ENCODE measurements at places on chromosomes 11 and 22.

GRCh38 chr11:4636962-4637661 is at the start of gene OR51D1:
OR51D1 (plus strand) TSS chr11:4637477; CDS start chr11:4639791, 2,314 bp downstream.
- peak; percentile 48 for DNase-seq

GRCh38 chr11:125101596-125101995 is 9.8 kb downstream of the TMEM218 start:
- no peak for DNase-seq

GRCh38 chr11:68983801-68984200 is 3.0 kb upstream of the MRGPRD start:
- DNase-seq = no peak

DNA sequence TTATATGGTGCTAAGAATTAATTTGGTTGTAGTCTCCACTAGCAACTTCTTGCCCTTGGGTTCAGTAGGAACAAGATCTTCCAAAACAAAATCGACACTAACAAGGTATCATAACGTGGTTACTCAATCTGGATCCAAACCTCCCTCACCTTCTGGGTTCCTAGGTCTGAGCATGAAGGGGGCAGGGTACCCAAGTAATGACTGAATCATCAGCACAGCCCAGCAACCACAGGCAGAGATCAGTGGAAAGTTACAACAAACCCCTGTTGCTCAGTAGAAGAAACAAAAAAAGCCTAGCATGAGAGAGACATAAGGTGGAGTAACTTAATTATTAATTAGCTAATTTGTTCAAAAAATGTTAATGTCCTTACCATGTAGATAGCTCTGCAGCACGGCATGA is 221.4 kb downstream of the BLID start:
- no peak for DNase-seq

GRCh38 chr11:105829084-105829483 is 193.0 kb downstream of the MSANTD4 start:
- DNase-seq = no peak

DNA sequence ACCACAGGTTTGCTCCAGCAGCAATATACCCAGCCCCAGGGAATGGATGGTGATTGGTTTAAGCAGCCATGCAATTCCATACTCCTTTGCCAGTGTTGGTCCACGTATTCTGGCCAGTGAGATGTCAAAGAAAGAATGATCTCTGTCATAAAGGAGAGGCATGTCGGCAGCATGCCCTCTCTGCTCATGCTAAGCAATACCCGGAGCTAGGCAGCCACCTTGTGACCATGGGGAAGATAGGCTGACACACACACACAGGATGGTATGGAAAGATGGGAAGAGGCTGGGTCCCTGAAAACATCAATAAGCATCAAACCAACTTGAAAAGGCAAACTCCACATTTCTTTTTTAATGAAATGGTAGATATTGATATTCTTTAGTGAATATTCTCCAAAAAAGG is 5.1 kb downstream of the ABCC8 start:
- DNase-seq = no peak

- no peak for DNase-seq
These were observed 121.7 kb downstream of the OSBP2 start for GRCh38 chr22:30816413-30816812.

GRCh38 chr22:49297871-49298721 is 529.6 kb downstream of the BRD1 start:
- DNase-seq = no peak

- DNase-seq = no peak
These were observed 7.9 kb upstream of the SLC37A2 start for GRCh38 chr11:125055107-125055715.

DNA sequence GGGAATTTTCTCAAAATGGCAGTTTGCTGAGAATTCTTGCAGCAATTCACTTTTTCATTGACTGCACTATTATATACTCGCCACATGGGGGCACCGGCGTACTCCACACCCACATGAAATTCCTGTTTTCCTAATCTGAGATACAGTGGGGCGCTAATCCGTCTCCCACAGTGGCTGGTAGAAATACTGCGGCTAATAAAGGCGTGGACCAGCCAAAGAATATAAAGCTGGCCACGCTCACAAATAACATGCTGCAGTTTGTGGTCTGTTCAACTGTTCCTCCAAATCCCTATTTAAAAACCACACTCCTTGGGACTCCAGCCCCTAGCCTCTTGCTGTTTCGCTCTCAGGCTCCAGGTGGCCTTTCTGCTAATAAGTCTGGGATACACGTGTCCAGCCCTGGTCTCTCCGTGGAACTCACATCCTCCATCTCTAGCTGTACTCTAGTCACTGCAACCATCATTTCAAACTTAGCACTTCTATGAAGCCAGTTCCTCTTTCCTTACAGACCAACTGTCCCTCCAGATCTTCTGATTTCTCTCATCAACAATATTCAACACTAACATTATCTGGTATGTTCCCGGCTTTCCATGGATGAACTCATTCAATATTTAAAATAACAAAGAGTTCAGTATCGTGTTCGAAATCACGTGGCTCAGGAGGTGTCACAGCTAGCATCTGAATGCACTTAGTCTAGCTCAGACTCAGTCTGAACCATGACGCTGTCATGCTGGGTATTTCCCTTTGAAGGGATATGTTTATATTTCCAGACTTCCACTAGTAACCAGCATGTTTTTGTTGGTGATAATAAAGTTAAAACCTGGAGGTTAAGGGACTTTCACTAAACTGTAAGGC is 22.0 kb downstream of the TBRG1 start:
- no peak for DNase-seq

DNA sequence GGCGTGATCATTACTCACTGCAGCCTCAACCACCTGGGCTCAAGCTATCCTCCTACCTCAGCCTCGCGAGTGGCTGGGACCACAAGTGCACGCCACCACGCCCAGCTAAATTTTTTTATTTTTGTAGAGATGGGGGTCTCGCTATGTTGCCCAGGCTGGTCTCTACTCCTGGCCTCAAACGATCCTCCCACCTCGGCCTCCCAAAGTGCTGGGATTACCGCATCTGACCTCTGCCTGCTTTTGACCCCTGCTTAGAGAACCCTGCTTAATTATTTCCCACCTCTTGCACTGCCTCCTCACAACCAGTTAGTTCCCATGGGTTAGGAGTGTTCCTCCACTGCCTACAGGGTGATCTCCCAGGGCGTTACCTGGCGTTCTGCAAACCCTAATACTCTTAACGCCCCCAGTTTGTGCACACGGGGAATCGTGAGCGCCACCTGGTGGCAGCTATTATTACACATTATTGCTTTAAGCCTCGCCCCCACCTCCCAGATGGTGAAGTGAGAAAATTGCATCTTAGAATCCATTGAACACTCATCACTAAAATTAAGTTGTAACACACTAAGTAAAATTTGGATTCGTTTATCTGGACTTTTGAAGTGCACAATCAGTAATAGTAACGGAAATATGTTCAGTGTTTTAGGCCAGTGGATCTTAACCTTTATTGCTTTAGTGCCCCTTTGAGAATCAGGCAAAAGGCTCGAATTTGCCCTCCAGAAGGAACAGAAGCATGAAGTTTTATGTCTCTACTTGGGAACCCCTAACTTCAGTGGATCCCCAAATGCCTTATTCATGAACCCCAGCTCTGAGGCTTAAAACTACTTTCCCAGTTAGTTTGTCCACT is 61.4 kb upstream of the ASPHD2 start:
- peak; percentile 55 for DNase-seq

DNA sequence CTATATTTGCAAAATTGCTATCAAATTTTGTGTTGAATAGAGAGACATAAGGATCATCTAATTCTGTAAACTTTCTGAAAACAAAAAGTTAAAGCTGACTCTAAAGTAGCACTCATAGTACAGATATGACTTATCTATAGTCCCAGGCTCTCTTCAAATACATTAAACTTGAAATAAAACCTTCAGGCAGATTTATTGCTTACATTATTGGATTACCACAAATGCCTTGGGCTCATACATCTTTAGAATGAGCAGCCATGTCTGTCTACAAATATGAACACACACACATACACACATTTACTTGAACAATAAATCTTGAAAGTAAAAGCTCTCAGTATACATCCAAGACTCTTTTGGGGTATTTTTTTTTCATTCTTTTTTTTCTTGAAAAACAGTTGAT is 207.9 kb downstream of the LUZP2 start:
- DNase-seq = no peak

DNA sequence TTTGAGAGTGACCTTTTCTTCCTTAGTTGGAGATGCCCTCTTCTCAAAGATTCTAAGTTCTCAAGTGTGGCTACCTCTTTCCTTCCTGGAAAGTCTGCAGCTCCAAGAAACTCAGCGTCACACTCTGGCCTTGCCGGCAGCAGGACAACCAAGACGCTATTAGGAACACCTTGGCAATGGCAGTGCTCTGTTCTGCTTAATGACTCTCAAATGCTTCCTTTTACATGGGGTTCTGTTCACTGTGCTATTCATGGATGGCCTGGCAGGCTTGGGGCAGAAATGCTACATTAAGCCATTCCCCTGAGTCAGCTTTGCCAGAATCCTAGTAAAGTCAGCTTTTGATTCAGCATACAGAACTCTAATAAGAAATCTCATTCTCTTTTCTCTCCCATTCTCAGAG is 25.9 kb downstream of the LARGE2 start:
- no peak for DNase-seq

DNA sequence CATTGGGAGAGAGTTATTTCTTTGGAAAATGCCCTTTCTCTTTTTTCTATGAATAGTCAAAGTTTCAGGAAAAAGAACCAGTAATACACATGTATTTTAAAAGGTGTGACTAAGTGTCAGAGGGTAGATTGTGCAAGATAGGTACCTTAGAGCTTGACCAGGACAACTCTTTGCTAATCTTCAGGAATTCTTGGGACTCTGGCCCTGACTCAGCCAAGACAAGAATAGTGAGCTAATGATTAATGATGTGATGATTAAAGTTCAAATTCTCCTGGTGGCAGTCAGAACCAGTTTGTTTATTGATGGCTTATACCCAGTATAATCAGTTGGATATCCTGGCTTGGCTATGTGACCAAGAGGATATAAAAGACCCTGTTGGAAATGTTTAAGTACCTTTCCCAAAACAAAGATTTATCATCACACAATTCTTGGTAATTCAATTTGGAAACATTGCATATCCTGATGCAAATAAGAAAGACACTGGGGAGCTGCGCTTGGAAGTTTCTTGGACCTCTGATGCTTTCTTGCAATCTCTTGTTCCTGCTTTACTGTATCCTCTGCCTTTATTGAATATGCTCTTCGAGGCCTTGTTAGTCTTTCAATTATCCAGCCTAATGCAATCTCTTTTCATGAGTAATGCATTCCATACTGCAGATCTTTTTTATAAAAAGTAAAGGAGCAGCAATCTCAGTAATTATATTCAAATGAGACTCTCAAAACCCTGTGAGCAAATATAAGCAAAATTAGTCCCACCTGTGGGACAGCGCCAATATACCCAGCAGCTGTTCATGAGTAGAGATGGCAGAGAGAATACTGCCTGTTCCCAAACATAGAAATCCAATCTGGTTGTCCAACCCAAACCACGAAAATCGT is 48.0 kb upstream of the CEP126 start:
- no peak for DNase-seq
